ENCODE measurements at places on chromosomes 3 and 15.

DNA sequence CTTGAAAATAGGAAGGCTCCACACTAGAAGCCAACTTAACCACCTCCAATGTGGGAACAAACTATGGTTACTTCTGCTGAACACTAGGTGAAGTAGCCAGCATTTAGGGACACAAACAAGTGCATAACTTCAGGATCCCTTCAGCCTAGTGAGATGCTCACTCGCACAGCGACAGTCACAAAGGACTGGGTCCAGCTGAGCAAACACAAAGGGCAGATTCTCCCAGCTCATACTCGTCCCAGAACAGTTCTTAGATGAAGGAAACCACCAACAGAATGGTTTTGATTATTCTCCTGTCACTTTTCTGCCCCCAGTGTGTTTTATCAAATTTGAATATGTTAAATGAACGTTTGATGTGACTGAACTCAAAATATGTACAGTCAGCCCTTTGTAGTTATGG is 201.6 kb downstream of the KCNAB1 start:
- DNase-seq, result no peak

GRCh38 chr15:64398575-64398974 is 10.9 kb downstream of the TRIP4 start:
- no peak for DNase-seq

GRCh38 chr3:179418610-179419009 is 32.7 kb downstream of the GNB4 start:
- no peak for DNase-seq

DNA sequence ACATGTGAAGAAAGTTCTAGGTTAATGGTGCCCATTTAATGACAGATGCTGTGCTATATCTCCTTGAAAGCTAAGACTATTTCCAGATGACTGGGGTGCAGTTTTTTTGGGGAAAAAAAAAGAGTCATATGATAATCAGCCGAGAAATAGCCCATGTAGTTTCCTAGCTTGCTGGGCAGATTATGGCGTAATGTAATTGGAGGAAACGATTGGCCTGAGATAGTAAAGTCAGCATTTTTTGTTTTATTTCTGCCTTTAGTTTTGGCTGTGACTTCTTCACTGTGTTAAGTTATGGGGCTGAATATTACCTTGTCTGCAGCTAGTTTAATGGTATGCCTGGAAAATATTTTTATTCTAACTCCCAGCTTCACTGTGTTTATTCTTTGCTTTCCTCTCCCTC is 24.0 kb downstream of the PDHB start:
- no peak for DNase-seq

- no peak for DNase-seq
These were observed 90.6 kb downstream of the POLR2M start for GRCh38 chr15:57797110-57797509.

Data from HFF-Myc (cell line).